HFF-Myc (cell line): ENCODE measurements at places on chromosomes 16 and 17.

- no peak for DNase-seq
Observed at GRCh38 chr16:28133666-28134065, 70.2 kb upstream of the GSG1L start.

GRCh38 chr16:79329166-79329521 lies 271.4 kb downstream of the MAF start:
- no peak for DNase-seq

DNA sequence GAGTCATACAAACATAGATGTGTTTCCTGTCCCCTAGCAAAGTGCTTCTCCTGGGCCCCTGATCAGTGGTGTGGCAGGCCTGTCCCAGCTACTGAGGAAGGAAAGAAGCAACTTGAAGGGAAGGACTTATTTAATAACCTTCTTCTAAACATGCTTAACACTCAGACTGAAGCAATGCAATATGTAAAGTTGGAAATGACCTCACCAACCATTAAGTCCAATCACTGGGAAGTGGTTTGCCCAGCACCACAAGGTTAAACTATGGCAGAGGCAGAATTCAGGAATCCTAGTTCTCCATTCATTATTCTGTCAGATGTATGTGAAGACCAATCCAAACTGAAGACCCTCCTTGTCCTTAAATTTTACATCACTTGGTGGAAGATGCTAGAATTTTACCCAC lies 39.1 kb downstream of the CENPV start:
- DNase-seq = no peak

DNA sequence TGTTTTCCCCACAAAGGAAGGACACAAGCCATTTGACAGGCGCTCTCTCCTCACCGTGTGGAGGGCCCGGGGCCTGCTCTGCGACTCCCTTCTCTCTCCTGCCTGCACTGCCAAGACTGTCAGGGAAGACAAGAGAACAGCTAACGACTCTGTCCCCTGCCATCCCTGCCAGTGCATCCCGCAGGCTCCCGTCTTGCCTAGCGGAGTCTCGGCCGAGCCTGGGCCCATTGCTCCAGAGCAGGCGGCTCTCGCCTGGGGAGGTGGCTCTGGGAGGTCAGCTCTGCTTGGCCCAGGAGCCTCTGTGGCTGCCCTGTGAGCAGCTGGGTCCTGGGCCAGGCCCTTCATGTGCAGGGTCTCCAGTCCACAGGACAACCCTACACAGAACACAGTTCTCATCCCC lies 53.0 kb downstream of the WNT3 start:
- DNase-seq = no peak

GRCh38 chr16:72182976-72183375 lies 11.0 kb upstream of the PMFBP1 start:
- no peak for DNase-seq

DNA sequence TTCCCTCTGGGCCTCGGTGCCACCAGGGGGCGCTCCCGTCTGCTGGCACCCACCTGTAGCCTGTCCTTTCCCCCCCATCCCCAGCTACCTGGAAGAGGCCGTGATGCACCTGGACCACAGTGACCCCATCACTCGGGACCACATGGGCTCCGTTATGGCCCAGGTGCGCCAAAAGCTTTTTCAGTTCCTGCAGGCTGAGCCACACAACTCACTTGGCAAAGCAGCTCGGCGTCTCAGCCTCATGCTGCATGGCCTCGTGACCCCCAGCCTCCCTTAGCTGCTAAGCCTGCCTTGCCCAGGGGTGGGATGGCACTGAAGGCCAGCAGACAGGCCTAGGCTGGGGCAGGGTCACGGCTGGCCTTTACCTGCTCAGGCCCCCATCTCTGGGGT lies 818 bp upstream of the NRN1L start:
- no peak for DNase-seq

DNA sequence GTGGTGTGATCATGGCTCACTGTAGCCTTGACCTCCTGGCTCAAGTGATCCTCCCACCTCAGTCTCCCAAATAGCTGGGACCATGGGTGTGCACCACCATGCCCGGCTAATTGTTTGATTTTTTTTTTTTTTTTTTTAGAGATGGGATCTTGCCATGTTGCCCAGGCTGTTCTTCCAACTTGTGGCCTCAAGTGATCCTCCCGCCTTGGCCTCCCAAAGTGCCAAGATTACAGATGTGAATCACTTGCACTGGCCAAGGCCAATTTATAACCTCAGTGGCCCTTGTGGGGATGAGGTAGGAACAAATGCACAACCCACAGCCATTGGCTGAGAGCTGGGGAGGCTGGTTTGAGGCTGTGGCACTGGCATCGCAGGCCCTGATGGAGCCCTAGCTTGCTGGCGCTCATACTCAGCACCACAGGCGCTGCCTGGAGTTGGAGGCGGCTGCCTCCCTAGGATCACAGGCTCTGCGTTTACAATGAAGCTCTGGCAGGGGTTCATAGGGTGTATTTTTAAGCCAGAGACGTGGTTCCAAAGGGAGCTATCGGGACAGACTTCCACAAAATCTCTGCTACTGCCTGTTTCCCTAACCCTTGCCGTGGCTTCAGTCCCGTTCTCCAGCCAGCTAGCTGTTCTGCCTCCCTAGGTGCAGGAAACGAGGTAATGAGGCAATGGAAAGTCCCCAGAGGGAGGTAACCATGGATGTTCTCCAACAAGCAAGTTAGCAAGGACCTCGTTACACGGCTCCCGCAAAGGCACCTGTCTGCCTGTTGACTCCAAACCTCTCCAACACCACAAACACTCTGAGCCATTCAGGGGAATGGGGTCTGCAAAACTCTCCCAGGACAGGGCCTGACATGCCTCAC lies 2.9 kb downstream of the ABCA3 start:
- no peak for DNase-seq

DNA sequence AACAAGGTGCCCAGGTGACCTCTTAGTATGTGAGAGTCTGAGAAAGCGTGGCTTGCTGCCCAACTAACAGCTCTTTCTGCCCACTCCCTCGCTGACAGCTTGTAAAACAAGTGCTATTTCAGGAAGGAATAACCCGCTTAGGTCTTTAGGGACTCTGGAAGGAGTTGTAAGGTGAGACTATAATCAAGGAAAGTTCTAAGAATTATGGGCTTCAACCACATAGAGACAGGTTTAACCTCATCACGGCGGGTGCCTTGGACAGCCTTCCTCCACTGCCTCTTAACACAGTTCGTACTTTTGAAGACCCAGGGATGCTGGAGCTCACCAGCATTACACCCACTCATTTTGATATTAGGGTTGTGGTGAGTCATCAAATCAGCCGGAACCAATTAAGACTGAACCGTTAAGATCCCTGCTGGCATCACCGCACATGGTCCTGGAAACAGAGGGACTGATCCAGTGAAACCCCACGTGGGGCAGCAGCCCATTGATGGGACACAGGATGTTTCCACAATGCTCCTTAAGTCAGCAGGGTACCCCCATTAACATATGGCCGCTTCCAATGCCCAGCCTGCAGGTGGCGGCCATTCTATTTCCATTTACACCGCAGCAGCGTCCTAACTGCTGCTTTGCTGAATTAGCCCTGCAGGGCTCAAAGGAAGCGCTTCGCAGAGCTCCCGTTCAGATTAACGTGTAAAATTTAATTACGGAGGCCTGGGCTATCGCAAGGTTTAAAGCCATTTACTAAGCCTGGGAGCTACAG lies 176.6 kb upstream of the SDK2 start:
- DNase-seq = peak; percentile 32

DNA sequence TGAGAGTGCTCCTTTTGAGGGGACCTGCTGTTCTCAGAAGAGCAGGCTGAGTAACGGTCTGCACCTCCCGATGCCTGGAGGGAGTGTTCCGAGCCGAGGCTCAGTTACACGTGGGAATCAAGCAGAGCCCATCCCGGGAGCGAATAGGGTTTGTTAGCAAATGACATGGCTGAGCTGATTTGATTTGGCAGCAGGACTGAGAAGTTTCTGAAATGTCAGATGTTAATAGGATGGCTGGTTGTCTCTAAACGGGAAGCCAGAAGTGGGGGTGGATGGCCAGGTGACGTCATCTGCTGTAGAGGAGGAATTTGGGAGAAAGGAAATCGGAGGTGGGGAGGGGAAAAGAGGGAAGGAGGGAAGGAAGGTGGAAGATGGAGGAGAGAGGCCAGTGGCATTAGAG lies 128.0 kb downstream of the RAP1GAP2 start:
- no peak for DNase-seq

DNA sequence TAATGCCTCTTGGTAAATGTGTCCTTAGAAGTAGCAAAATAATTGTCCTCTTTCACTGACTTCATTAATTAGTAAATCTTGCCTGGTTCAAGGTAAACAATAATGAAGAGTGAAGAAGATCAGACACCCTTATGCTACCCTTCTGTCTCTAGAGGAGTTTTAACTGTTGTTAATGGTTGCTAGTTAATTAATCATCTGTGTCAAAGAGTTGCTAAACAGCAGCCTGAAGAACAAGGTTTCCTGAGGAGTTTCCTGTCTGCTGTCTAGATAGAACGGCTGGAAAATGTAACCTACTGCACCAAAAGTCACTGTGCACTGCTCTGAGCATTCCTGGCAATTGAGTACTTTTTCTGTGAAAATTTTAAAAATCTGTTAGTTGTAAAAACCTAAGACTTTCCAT lies 131.3 kb downstream of the NLK start:
- no peak for DNase-seq

GRCh38 chr16:20073203-20074098 lies at the start of gene GPR139:
TSS of gene GPR139 (minus strand) at chr16:20073890. CDS start at chr16:20073616, 274 bp downstream.
- no peak for DNase-seq

- DNase-seq = no peak
Observed at GRCh38 chr17:80938556-80938955, 53.1 kb upstream of the CHMP6 start.

GRCh38 chr16:68351991-68352431 lies 41.2 kb downstream of the PRMT7 start:
- no peak for DNase-seq

- no peak for DNase-seq
Observed at GRCh38 chr16:505479-506245, 21.9 kb upstream of the CAPN15 start.

- no peak for DNase-seq
Observed at GRCh38 chr17:8366231-8366630, 10.3 kb downstream of the KRABD2 start.

GRCh38 chr17:74921026-74921681 lies 1.9 kb downstream of the USH1G start:
- DNase-seq = no peak

- no peak for DNase-seq
Observed at GRCh38 chr16:54248863-54249710, 37.5 kb downstream of the IRX3 start.

DNA sequence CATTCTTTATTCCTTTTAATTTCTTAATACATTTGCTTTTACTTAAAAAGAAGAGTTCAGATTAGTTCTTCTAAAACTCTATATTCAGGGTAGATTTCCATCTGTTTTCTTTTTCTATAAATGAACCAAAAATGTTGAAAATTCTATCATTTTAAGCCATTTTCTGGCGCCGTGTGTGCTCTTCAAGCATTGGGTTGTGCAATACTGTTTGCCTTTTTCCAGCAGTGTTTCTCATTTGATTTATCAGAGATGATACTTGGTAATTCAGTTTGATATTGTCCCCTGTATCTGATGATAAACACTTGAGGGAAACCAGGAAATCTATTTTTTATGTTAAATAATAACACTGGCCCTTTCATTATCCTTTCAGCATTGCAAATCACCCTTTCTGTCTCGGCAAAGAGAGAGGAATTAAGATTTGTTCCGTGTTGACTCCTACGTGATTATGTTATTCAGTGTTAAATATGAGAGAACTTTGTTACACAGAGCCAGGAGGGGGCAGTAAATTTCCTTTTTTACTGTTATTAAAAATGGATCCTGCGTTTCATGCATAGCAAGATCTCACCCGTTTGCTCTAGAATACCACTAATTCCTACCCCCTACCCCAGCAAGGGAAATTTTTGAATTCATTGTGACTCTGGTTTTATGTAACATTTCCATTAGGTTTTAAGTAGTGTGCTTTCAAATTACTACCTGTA lies 606.9 kb upstream of the RBFOX1 start:
- no peak for DNase-seq
